Tibial nerve (tissue), 4 donors: ENCODE measurements at places on chromosomes 16 and 17. TPM values are rescaled to one million over a fixed set of nuclear protein-coding genes. Genes with fewer than 3 reads are reported as not detected.

DNA sequence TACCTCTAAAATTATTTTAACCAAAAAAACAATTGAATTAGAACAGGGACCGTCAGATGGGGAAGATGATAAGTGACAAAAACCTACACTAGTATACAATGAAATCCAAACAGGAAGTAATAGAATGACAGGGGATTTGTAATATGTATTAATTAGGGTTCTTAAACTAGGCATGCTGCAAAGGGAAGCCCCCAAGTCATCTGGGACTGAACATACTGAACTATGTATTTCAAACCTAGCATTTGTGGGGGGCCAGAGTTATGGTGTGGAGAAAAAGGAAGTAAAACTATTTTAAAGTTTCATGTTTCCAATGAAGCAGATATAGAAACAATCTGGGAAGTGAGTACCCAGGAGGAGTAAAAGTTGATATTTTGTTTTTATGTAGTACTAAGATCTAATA, 133.2 kb upstream of the HS3ST3A1 start:
- no peak for DNase-seq

DNA sequence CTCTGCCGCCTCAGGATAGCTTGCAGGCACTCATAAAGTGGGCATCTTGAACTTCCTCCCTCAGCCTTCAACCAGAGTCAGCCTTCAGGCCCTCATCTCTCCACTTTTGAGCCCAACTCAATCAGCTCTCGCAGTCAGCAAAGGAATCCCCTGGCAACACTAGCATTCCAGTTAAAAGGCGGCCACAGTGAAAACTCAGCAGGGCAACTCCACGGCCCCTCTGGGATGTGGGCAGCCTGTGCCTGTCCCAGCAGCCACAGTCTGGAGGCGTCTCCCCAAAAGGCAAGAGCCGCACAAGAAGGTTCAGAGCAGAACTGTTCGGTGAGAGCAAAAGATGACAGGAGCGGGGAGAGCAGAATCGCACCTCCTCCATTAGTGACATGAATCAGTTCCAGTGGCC, 9.0 kb downstream of the TMEM11 start:
- DNase-seq, result no peak

GRCh38 chr16:79658301-79659033, 57.9 kb upstream of the MAF start:
- DNase-seq, result no peak

The SLC22A31 gene
- not detected for total RNA-seq

DNA sequence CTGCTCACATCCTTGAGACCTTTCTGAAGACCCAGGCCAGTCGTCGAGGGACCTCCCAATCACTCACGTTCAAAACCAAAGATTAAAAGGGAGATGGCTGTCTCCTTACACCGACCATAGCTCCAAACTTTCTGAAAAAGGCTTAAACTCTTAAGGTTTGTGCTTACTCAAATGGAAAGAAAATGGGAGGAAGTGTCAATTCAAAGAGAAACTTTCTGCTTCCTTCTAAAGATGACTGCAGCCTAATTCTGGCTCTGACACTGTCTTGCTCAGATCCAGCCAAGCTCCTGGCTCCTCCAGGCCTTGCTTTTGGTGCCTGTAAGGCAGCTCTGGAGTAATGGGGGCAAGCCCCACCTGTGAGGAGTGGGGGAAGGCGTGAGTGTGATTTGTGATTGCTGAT, 54.9 kb upstream of the WSB1 start:
- no peak for DNase-seq

DNA sequence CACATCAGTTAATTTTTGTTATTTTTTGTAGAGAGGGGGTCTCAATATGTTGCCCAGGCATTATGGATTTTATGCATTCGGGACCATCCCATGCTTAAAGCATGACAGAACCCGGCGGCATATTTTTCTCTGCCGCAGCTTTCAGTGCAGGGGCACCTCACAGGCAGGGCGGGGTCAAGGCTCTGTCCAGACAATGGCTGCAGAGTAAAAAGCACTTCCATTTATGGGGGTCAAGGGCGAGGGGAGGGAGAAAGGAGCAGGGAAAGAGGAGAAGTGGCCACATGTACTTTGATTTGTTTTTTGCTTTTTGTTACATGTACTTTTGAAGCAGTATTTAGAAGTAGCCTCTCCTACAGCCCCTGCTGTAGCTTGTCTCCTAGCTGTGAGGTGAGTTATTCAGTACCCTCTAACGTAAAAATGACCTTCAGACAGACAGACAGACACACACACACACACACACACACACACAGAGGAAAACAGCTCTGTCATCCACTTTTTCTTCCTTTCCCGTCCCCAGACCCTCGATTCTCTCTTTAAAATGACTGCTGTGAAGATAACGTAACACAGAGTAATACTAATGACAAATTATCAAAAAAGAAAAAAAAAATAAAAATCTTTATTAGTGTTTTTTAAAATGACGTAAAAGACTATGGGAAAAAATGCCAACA, 856 bp upstream of the SCPEP1 start:
- no peak for DNase-seq

The CEP295NL gene
- total RNA-seq, result 9.8 TPM

- no peak for DNase-seq
Observed at GRCh38 chr16:58196898-58197313, 1.0 kb downstream of the CSNK2A2 start.

DNA sequence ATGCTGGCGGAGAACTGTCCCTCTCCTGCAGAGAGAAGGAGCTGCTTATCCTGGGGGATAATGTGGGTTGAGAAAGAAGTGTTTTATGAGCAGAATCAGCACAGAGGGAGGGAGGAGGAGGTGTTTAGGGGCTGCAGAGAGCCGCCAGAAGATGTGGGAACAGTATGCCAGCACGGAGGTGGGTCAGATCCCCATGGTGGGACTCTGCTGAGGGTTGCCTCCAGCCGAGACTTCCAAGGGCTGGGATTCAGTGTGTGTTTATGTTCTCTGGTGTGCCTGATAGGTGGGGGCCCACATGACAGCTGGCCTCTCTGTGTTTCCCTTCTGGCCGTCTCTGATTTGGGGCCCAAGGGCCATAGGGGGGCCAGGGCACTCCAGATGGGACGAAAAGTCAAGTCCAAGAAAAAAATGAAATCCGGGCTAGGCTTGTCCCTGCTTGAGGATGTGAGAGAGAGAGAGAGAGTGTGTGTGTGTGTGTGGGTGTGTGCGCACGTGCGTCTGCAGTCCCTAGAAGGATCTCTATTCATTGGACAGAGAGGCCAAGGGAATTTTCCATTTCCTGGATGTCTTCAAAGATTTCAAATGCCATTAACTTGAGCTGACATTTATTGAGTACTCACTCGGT, 21.6 kb downstream of the PRKCB start:
- no peak for DNase-seq

DNA sequence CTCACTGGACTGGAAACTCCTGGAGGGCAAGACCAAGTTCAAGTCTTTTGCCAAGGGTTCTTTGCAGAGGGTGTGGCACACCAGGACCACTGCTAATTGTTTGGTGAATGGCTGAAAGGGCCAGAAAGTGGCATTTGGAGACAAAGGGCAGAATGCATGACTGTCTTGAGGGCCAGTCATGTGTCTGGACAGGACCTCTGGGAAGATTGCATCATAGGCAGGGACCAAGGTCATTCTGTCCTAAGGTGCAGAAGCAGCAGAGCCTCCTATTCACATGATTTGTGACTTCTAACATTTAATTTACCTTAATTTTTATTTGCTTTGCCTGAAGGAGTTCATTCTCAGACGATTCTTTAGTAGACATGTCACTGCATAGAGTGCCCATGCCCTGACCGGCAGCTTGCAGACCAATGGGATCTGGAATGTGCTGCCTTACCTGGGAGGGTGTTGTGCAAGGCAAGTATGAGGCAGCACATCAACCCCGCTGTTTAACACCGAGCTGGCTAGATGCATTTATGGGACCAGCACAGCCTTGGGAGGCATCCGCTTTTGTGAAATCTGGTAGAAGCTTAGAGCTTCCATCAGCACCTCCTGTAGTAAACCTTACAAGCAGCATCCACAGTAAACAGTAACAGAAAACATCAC, 62.3 kb upstream of the MAF start:
- DNase-seq, result no peak

The PMP22 gene
- 784 TPM for total RNA-seq

The LRRC46 gene
- not detected for total RNA-seq

DNA sequence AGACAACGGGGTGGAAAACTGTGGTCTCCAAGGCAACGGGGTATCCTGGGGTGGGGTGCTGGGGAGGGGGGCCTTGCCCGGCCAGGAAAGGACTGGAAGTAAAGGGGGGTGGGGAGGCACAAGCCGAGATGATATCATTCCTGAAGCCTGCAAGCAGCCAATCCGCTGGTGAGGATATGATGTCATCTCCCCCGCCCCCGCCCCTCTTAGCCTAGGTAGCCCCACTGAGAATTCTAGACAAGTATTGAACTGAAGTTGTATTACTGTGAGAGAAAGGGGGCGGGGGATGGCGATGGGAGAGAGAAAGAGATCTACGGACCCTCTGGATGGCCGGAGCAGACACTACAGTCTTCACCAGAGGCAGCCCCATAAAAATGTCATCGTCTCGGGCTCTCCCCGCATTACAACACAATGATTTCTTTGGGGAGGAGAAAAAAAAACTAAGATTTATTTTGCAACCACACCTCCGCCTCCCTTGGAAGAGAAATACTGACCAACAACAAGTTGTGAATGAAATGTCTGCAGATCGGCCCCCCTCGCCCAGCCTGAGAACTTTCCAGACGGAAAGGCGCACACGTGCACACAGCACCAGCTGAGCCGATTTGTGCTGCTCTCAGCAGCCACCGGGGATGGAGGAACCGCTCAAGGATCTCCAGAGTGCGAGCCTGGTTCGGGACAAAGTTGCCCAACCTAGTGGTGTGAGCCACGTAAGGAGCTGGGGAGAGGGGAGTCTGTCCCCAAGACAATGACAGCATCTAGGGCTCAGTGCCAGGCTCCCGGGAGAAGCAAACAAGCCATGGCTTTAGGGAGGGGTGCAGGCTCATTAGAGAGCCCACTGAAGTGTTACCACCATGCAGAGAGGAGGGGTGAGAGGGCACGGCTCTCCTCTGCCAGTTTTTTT, 222.1 kb downstream of the SOX9 start:
- peak; percentile 41 for DNase-seq

The AANAT gene
- not detected for total RNA-seq

- no peak for DNase-seq
Observed at GRCh38 chr17:14298221-14298946, 2.5 kb upstream of the HS3ST3B1 start.

- DNase-seq, result no peak
Observed at GRCh38 chr16:70648606-70649005, 2.2 kb downstream of the IL34 start.

DNA sequence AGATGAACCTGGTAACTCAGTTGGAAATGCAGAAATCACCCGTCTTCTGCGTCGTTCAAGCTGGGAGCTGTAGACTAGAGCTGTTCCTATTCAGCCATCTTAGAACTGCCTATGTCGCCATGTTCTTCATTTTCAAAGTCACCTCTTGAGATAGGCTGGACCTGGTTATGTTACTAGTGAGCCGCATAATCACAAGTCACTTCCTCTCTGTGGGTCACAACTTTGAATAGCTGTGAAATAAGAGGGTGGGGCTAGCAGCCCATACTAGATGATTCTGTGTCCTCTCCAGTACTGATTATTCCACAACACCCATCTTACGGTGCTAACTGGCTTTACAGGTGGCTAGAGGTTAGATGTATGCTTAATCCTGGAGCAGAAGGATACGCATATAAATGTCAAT, 74.2 kb downstream of the VPS53 start:
- no peak for DNase-seq

GRCh38 chr17:49528966-49529365, 33.9 kb downstream of the NGFR start:
- no peak for DNase-seq

GRCh38 chr17:6521586-6521985, 34.8 kb downstream of the PITPNM3 start:
- no peak for DNase-seq

The PRAC1 gene
- not detected for total RNA-seq

DNA sequence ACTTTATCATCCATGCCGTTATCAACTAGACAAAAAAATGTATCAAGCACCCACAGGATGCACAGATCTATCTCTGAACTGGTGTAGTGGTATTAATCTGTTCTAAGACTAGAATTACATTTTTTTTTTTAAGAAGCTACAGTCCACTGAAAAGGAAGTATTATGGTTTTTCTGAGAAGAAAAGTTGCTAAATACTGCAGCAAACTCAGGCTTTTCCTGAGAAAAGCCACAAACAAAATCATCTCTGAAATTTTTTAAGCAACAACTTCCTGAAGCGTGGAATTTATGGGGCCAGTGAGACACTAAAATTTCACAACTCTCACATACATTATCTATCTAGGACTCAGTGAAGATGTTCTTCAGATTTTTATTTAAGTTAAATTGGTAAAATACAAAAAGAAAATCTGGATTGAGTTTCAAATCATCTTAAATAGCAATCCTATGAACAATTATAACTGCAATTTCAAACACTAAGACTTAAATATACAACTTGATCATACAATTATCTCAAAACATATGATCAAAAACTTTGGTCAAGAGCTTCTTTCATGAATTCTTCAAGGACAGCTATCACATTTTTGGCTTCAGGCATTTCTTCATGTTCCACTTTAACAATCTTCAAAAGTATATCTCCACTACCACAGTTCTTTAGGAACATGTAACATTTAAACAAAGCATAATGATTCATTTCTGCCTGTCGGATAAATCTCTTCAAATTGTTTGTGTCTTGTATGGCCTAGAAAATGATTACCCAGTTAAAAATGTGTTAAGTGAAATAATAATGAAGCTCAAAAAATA, 10.5 kb downstream of the C17orf75 start:
- no peak for DNase-seq

GRCh38 chr16:8887952-8888560, 5.9 kb downstream of the LITAFD start:
- DNase-seq, result peak; percentile 52

DNA sequence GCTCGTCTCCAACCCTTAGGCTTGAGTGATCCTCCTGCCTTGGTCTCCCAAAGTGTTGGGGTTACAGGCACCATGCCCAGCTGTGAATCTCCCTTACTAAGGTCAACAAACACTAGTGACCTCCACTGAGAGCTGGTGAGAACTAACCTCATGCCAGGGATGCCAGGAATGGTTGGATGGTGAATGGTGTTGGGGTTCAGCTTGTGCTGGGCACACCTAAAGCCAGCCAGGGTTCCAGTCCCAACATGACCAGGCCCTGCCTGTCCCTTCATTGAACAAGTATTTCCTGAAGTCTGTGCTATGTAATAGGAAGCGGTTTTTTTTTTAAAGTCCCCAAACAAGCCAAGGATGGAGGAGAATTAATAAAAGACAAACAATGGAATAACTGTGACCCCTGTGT, 56.0 kb upstream of the TOB1 start:
- no peak for DNase-seq

The SNX20 gene
- 2.3 TPM for total RNA-seq

The ZNF646 gene
- 13.4 TPM for total RNA-seq
